ENCODE measurements at places on chromosomes 2 and 18. TPM values are rescaled to one million over a fixed set of nuclear protein-coding genes. Genes with fewer than 3 reads are reported as not detected.
A peak's percentile ranks its signal among the peaks of the same experiment; 100 is the strongest.

DNA sequence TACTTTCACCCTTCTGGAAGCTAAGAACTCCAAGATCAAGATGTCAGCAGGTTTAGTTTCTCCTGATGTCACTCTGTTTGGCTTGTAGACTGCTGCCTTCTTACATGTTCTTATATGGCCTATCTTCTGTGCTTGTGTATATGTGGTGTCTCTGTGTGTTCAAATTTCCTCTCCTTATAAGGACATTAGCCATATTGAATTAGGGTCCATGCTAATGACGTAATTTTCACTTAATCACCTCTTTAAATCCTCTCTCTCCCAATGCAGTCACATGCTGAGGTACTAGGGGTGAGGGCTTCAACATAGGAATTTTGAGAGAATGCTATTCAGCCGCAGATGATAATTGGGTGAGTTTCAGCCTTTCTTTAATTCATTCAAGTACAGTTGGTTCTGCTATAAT is 458.3 kb upstream of the SYT4 start:
- no peaks in the 10 kb centered on the region for H3K27me3 ChIP-seq
- H3K4me1 ChIP-seq = no peaks in the 10 kb centered on the region
- DNase-seq = no peak
- no peaks in the 10 kb centered on the region for H3K36me3 ChIP-seq

- H3K4me3 ChIP-seq = no peak overlapping the region
- H3K36me3 ChIP-seq = no peaks in the 10 kb centered on the region
- no peaks in the 10 kb centered on the region for H3K4me1 ChIP-seq
- DNase-seq = no peak
- H3K27me3 ChIP-seq = no peaks in the 10 kb centered on the region
Observed at GRCh38 chr2:103132536-103133217, 370.8 kb downstream of the TMEM182 start.

DNA sequence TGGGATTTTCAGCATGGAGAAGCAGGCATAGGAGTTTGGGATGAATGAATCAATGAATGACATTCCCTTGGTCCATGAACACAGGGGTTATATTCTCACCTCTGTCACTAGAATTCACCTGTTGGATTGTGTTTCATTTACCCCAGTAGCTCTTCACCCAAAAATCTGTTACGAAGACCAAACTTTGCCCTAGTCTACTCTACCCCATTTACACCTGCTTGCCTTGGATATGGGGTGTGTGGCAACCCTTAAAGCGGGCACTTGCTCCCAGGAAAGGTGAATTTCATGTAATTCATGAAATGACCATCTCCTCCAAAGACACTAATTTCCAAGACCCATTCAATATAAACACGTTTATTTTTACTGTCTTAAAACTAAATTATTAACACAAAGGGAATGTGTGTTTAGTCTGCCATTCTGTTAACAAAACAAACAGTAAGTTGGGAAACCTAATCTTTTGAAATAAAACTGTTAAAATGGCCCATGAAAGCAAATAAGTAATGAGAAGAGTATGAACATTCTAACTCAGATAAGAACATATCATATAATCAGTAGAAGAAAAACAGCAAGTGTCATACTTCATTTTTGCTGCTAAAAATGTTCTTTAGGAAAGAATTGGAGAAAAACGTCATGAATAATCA is 268.0 kb downstream of the NAPG start:
- H3K27me3 ChIP-seq = no peaks in the 10 kb centered on the region
- no peak overlapping the region for H3K27ac ChIP-seq

DNA sequence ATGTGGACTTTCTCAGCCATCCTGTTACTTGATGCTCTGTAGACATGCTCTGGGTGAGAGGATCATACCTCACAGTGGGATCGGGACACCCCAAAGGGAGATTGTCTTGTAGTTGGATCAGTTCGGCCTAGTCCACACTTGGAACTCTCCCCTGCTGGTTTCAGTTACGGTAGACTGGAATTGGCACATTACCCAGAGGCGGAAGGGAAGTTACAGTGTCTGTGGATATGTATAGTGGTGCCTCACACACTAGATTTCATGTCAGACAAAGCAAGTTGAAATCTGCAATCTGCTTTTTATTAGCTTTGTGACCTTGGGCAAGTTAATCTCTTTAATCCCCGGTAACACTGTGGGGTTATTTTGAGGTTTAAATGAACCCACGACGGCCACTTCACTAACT is 16.2 kb upstream of the CTAGE1 start:
- H3K4me3 ChIP-seq = no peak overlapping the region
- H3K27me3 ChIP-seq = no peaks in the 10 kb centered on the region
- H3K4me1 ChIP-seq = peaks cover under 1% of the 10 kb centered on the region

DNA sequence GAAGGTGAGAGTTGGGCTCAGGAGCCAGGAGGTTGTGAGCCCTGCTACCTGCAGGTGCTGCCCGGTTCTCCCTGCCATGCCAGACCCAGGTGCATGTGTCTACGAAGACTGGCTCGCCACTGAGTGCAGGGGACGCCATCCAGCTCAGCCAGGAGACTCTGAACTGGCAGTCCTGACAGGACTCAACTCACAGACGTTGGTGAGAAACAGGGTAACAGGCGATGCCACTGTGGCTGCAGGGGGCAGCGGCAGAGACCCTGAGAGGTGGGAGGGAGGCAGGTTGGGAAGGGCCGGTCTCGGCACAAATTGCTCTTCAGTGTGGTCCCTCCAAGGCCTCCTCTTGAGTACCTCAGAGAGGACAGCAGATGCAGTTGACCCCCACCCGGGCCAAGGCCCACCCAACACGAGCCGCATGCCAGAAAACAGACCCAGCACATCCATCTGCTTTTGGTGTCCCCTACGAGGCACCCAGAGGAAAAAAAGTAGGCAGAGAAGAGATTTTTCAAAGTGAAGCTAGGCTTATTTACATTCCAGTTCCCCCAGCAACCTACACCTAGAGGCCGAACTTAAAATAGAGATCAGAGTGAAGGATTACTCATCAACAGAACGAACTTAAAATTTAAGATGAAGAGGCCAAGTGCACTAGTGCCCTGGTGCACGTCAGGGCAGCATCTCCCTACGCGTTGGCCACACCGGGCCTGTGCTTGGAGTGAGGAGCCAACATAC is 184.8 kb downstream of the SEPTIN10 start:
- H3K27ac ChIP-seq = no peak overlapping the region
- DNase-seq = peak; percentile 48
- H3K27me3 ChIP-seq = no peaks in the 10 kb centered on the region

DNA sequence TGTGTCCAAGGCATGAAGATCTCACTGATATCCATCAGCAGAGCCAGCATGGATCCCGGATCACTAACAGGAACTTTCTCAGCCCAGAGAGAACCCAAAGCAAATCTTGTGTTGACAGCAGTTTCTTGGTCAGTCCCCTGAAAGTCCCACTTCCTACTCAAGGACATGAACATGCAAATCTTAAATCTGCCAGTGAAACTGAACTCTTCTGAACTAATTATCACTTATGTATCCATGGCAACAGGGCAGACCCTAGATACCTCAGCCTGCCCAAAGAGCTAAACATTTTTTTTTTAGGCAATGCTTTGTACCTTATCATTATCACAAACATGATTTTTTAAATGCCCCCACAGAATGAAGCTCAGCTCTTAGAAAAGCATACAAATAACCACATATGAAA is 127.8 kb upstream of the DDX18 start:
- H3K36me3 ChIP-seq = no peaks in the 10 kb centered on the region
- no peaks in the 10 kb centered on the region for H3K27me3 ChIP-seq
- no peak overlapping the region for H3K27ac ChIP-seq
- no peak for DNase-seq
- no peaks in the 10 kb centered on the region for H3K4me1 ChIP-seq
- no peak overlapping the region for H3K4me3 ChIP-seq

Gene TMEM163
- total RNA-seq = 19.0 TPM

Gene RBKS
- 1.8 TPM for total RNA-seq

Gene IL36A
- total RNA-seq = not detected

Gene SCN7A
- total RNA-seq = 4.8 TPM
